RCC 7860 (cell line): ENCODE measurements at places on chromosomes 2 and 18.

DNA sequence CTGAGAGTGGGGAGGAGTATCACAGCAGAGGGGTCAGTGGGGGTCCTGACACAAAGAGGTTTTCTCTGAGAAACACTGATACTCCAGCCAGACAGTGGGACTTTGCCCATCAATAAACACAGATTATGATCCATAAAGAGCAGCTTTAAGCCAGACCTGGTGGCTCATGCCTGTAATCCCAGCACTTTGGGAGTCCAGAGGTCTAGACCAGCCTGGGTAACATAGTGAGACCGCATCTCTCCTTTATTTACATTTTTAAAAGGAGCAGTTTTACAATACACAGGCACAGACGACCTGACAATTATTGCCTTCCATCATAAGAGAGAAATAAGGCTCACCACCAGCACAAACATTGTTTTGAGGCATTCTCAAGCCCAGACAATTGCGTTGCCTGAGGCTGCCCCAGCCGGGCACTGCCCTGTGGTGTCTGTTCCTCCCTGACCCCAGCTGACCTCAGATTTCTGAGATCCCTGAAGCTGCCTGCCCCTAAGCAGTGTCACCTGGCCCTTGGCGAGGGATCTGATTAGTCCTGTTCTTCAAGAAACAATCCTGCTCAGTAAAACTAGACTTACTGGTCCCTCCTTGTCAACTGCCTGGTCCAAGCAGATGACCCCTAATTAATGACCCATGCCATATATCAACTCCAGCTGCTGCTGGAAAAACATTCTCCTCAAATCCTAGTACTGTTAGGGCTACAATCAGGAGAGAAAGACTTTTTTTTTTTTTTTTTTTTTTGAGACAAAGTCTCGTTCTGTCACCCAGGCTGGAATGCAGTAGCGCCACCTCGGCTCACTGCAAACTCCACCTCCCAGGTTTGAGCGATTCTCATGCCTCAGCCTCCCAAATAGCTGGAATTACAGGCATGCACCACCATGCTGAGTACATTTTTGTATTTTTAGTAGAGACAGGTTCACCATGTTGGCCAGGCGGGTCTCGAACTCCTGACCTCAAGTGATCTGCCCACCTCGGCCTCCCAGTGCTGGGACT, 59.4 kb upstream of the SOS1 start:
- no peak for DNase-seq

GRCh38 chr2:8479298-8479697, 202.6 kb upstream of the ID2 start:
- DNase-seq: no peak

GRCh38 chr18:36066686-36067054, 689 bp downstream of the RPRD1A start:
- DNase-seq: no peak

DNA sequence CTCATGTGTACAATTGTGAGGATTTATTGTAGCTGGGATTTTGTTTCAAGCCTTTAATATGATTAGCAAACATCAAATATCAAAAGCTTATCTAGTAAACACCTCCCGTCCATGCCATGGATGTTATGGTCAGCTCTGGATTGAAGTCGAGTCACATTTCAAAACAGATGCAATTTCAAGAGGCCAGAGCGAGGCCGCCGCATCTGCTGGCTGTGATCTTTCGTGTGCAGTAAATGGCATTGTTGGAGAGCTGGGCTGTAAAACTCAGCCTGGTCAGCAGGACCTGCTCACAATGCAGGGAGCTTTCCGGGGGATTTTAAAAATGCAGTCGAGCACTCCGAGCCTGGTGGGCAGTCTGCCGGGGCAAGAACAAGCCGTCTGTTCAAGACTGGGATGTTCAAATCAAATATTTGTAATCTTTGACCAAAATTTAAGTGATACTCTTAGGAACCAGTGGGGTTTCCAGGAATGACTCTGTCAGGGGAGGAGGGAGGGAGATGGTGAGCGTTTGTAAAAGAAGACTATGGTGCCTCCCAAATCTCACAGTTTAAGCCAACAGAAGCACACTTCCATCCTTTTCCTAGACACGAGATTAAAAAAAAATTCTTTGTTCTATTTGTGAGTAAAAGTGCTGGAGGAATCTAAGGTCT, 97.6 kb downstream of the MYCN start:
- no peak for DNase-seq

DNA sequence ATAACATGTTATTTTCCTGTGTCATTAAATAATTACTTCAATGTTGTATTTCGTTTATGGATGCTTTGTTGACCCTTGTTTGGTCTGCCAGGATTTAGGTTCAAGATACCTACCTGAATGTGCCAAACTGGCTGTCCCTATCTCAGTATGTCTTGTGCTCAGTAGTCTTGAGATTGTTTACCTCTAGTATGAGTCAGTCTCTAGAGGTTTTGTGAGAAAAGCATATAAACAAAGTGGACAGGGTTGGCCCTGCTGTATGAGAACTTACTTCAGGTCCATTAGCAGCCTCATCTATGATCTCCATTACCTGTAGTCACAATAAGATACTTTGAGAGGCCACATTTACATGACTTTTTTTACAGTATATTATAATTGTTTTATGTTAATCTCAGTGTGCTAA, 17.8 kb downstream of the DDX18 start:
- no peak for DNase-seq

- no peak for DNase-seq
Measured at GRCh38 chr2:38068234-38068633, 7.7 kb downstream of the CYP1B1 start.

- DNase-seq: no peak
Measured at GRCh38 chr2:184444623-184445223, 153.6 kb upstream of the ZNF804A start.

GRCh38 chr2:239297142-239298004, 103.4 kb downstream of the HDAC4 start:
- DNase-seq: peak; percentile 44

DNA sequence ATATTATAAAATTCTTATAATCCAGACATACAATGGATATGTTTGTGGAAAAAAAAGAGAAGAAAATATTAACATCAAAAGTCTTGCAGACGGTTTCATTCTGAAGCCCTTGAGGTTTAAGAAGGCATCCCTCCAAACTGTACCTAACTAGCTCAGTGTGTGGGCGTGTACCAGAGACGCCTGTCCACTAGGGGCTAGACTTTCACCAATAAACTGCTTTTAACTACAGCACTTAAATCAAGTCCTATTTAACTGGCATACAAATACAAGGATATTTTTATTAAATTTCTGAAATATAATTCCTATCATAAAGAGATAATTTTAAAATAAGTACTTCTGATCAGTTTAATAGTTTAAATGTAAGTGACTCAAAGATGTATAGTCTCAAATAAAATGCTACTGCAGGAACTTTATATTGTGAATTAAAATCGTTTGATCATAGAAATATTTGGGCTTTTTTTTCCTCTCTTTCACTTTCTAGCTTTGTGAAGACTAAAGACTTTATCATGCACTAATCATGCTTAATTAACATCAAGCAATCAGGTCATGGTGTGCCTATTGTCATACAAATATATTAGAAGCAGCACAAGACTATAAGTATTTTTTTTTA, 437.7 kb downstream of the SATB2 start:
- DNase-seq: peak; percentile 23

GRCh38 chr2:101619191-101619591, 78.3 kb upstream of the MAP4K4 start:
- no peak for DNase-seq

DNA sequence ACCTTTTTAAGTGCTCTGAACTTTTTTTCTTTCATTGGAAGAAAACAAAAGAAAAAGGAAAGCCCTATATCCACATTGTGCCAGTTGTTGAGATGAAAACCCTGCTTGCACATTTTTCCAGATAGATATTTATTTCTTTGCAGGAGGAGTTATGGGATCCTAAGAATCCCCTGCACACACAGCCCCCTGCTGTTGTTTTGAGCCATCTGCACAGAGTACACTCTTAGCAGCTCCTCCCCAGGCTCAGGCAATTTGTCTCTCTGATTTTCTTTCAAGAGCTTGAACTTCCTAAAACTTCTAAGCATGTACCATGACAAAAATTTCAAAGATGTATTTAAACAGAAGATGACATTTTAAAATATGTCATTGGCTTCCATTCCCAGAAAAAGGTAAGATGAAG, 436.9 kb downstream of the METTL4 start:
- DNase-seq: no peak

DNA sequence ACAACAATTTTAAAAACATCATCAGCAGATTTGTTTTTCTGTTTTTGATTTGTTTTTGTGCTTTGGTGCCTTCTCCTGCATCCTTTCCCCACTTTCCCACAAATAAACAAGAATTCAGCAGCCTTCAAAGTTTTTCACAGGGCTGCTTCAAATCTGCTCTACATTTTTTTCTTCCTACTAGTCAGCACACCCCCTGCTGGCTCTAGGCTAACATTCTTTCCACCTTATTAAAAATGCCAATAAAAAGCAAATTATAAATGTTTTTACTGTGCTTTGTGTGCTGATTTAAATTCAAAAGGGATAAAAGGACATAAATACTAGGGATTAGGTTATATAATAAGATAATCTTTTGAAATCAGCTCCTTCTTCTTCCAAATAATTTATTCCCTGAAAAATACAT, 6.2 kb upstream of the CNTNAP5 start:
- no peak for DNase-seq

DNA sequence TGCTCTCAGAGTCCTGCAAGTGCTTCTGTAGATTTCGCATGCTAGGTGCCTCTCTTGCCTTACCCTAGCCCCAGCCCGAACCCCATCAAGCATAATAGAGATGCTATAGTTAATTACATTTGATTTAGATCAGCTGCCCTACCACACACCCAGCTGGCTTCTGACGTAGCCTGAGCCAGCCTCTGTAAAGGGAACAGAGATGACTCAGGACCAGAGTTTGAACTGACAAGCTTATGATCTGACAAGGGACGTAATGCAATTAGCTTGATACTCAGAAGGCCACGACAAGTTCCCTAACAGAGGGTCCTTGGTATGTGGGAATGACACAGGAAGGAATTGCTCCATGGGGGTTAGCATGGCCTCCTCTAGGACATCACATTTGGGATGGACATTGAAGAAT, 126.6 kb downstream of the LRATD1 start:
- no peak for DNase-seq

DNA sequence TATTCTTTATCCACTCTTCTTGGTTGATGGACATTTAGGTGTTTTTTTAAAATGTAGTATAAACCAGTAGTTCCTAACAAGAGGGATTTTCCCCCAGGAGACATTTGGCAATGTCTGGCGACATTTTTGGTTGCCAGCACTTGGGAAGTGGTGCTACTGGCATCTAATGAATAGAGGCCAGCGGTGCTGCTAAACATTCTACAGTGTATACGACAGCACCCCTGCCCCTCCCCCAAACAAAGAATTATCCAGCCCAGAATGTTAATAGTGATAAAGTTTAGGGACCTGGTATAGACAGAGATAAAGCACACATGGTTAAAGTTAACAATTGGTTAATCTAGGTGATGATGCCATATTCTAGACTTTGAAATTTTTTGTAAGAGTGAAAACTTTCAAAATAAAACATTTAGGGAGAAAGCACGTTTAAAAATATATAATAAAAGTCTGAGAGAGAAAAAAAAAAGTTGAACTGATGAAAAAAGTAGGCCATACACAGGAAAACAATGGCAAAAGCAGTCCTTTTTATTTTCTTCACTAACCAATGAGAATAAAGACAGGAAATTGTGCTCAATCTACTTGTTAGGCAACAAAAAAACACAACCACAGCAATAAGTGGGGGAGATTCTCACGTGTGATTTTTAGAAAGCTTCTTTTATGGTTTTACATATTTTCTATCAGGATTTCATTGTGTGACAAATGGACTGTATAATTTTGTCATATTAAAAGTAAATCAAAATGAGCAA, 14.8 kb downstream of the FBXO48 start:
- no peak for DNase-seq

DNA sequence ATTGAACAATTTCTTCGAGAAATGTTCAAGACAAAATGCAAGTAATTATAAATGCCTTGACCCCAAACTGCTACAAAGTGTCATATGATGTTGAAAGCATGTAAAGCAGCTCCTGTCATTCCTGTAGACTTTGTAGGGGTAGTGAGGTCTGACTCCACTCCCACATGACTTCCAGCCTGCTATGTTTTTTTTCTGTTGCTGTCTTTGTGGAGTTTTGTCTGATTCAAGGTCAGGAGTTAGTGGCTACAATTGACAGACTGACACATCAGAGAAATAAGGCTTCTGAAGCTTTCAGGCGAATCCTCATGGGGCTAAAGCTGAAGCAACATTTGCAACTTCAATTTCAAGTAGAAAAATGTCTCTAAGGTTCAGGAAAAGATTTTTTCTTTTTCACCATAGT, 63.9 kb upstream of the CCDC195 start:
- DNase-seq: no peak

DNA sequence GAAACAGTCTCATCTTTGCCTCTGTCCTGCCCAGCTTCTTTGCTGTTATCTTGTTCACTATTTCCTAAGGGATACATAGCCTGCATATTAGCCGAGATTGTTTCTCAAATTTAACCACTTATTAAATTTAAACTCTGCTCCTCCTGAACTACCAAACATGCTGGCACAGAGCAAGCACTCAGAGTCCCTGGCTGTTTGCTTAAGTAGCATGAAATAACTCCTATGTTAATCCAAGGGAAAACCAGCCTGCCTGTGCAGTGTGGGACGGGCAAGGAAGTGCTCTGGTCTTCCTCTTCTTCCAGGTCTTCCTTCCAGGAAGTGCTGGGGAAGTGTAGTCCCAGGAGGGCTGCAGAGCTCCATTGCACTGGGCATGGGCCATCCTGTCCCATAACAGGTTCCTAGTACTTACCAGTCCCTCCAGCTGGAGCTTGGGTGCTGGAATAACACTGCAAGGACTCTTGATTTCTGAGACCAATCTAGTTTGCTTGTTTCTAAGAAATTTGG, 95.9 kb upstream of the IL1R2 start:
- no peak for DNase-seq

DNA sequence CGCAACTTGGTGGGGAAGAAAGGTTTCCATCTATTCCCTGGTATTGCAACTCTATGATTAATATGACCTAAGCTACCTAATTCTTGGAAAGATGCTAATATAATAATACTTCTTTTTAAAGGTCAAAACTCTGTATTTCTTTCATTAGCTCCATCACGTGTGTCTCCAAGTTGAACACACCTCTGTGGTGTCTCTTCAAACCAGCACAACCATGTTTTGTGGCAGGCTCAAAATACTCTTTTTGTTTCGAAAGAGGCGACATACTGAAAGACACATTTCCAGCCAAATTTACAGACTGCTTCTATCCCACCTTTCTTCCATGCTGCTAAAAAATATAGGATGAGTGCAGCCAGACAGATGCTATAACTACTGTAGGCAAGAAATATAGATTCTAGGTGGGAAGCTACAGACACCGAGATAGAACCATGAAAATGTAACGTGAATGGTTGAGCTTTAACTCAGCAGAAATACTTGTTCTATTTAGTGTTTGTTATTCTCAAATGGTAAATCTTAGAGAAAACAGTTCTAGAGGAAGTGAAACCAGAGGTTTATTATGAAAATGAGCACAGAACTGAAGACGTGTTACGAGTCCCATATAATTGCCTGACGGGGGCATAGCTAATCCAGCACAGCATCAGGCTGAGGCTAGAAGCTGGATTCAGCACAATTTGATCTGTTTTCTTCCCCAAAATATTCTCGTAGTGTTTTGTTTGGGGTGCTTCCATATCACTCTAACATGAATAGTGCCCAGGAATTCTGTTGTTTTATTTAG, 991.5 kb upstream of the FANCL start:
- DNase-seq: no peak
